Chondrocyte (in vitro differentiated cells): ENCODE measurements at places on chromosomes 6 and 20. TPM values are rescaled to one million over a fixed set of nuclear protein-coding genes. Genes with fewer than 3 reads are reported as not detected.

DNA sequence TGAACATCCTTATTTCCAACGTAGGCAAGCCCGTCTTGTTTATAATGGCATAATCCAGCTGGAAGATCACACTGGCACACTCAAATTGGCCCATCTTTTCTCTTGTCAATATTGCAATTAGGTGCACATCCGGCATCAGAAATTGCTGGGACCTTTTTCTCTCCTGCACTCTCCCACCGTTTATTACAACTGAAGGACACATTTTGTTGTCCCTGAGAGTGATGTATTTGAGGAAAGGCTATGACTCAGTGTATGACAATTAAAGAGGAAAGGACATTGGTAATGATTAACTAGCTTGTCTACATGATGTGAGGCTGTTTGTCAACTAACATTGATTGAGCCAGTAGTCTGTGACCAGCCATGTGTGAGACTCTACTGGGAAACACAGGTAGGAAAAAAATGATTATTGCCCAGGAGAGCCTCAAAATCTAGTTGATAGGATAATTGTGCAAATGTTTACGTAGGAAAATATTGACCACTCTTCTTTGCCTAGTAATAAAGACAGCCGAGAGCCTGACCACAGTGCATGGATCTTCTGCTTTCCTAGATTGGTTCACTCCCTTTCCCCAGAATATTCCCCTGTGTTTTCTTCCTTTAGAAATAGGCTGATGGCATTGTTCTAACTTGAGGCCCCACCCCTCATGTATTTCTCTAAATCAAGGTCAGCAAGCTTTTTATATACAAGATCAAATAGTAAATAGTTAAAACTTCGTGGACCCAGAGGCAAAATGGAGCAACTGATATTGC, 230.0 kb upstream of the BTBD3 start:
- H3K27me3 ChIP-seq, result no peaks in the 10 kb centered on the region
- no peak overlapping the region for H3K27ac ChIP-seq
- no peaks in the 10 kb centered on the region for H3K36me3 ChIP-seq
- no peaks in the 10 kb centered on the region for H3K4me1 ChIP-seq

GRCh38 chr6:100923481-100924165, 42.5 kb upstream of the ASCC3 start:
- no peak overlapping the region for H3K4me3 ChIP-seq
- no peak for DNase-seq
- peaks cover 1% of the 10 kb centered on the region for H3K36me3 ChIP-seq

The SLPI gene
- total RNA-seq, result 0.40 to 1.3 TPM in 2 of 3 replicates, not detected in the other

GRCh38 chr20:10316582-10316981, 98.0 kb downstream of the SNAP25 start:
- no peak overlapping the region for H3K4me3 ChIP-seq
- no peak overlapping the region for H3K27ac ChIP-seq
- no peaks in the 10 kb centered on the region for H3K27me3 ChIP-seq
- DNase-seq, result no peak

The C6orf141 gene
- not detected in 3 replicates for total RNA-seq

- no peak for DNase-seq
- H3K27me3 ChIP-seq, result no peaks in the 10 kb centered on the region
- H3K36me3 ChIP-seq, result no peaks in the 10 kb centered on the region
- peaks cover 5% of the 10 kb centered on the region for H3K4me1 ChIP-seq
- H3K4me3 ChIP-seq, result no peak overlapping the region
Observed at GRCh38 chr20:12966468-12967085, 42.2 kb upstream of the SPTLC3 start.

The GLO1 gene
- 71.0 to 77.7 TPM (median 76.1 TPM) in 3 replicates for total RNA-seq

The ZSCAN9 gene
- total RNA-seq, result 12.1 to 13.0 TPM (median 12.8 TPM) in 3 replicates

GRCh38 chr20:36439040-36439730, 102.1 kb upstream of the MYL9 start:
- no peak overlapping the region for H3K27ac ChIP-seq
- H3K36me3 ChIP-seq, result no peaks in the 10 kb centered on the region
- H3K27me3 ChIP-seq, result peaks cover 11% of the 10 kb centered on the region
- H3K4me1 ChIP-seq, result no peaks in the 10 kb centered on the region
- no peak for DNase-seq

The TREM2 gene
- total RNA-seq, result not detected in 3 replicates

The LIME1 gene
- total RNA-seq, result 6.8 to 9.7 TPM (median 7.1 TPM) in 3 replicates

The TNNC2 gene
- 0.46 to 0.63 TPM (median 0.52 TPM) in 3 replicates for total RNA-seq

The CST4 gene
- not detected in 3 replicates for total RNA-seq

The SAMD5 gene
- total RNA-seq, result 9.2 to 23.9 TPM (median 9.4 TPM) in 3 replicates

The CD83 gene
- 0.63 to 1.0 TPM (median 0.95 TPM) in 3 replicates for total RNA-seq

The ELOVL4 gene
- 4.4 to 6.1 TPM (median 5.7 TPM) in 3 replicates for total RNA-seq

GRCh38 chr6:34819571-34820480, 27.9 kb downstream of the BLTP3A start:
- no peaks in the 10 kb centered on the region for H3K27me3 ChIP-seq
- no peak overlapping the region for H3K4me3 ChIP-seq
- peaks cover 29% of the 10 kb centered on the region for H3K4me1 ChIP-seq
- peaks cover 9% of the 10 kb centered on the region for H3K36me3 ChIP-seq
- H3K27ac ChIP-seq, result peak overlapping the region; percentile 41

DNA sequence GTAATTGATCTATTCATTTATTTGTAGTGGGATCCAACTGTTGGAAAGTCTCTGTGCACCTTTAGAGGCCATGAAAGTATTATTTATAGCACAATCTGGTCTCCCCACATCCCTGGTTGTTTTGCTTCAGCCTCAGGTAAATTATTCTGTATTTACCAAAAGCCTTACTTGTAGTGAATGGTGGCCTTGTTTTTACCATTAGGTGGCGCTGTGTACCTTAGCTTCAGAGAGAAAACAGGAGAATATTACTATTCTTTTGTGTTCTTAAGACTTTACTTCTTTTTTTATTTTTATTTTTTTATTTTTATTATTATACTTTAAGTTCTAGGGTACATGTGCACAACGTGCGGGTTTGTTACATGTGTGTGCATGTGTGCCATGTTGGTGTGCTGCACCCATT, 23.7 kb downstream of the PEX7 start:
- H3K27ac ChIP-seq, result no peak overlapping the region
- DNase-seq, result no peak
- H3K4me1 ChIP-seq, result no peaks in the 10 kb centered on the region
- no peaks in the 10 kb centered on the region for H3K27me3 ChIP-seq

The TFAP2C gene
- total RNA-seq, result 4.8 to 36.2 TPM (median 5.2 TPM) in 3 replicates

The BCKDHB gene
- 12.9 to 28.1 TPM (median 15.1 TPM) in 3 replicates for total RNA-seq

DNA sequence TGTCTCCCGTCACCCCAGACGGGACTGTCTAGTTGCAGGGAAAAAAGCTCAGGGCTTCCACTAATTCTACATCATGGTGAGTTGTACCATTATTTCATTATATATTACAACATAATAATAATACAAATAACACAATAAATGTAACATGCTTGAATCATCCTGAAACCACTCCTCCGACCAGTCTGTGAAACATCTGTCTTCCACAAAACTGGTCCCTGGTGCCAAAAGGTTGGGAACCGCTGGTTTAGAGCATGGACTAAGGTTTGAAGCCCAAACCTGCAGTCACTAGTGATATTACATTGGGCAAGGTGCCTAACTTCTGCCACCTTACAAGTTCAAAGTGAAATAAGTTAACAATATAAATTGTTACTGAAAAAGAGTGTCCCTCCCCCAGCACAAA, 175.7 kb downstream of the PDE10A start:
- no peak for DNase-seq
- H3K27ac ChIP-seq, result no peak overlapping the region
- peaks cover 4% of the 10 kb centered on the region for H3K4me1 ChIP-seq
- H3K27me3 ChIP-seq, result no peaks in the 10 kb centered on the region

GRCh38 chr20:32192698-32193097, 14.8 kb downstream of the PLAGL2 start:
- H3K27ac ChIP-seq, result peak overlapping the region; percentile 51
- peaks cover 31% of the 10 kb centered on the region for H3K4me1 ChIP-seq
- H3K4me3 ChIP-seq, result no peak overlapping the region
- DNase-seq, result no peak
- H3K36me3 ChIP-seq, result peaks cover 27% of the 10 kb centered on the region

The TCEA2 gene
- total RNA-seq, result 57.1 to 59.2 TPM (median 57.6 TPM) in 3 replicates
